ENCODE measurements at places on chromosomes 16 and 17.

DNA sequence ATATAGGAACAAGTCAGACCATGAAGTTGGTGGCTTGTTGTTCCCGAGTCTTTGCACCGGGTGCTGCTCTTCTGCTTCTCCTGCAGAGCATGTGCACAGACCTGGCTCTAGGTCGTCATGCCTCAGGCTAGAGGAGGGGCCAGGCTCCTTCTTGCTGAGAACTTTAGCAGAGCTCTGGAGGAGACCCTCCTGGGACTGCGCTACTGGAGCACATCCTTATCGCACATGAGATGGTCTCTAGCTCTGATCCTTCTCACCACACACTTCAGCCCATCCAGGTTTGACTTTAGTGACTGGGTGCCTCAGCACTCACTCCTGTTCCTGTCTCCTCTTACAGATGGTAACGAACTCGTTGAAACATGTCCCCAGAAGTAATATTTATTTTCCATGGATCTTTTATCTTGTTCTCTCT, 14.9 kb downstream of the FOXK2 start:
- DNase-seq, result no peak

GRCh38 chr17:39704821-39705551, 5.1 kb downstream of the ERBB2 start:
- no peak for DNase-seq

DNA sequence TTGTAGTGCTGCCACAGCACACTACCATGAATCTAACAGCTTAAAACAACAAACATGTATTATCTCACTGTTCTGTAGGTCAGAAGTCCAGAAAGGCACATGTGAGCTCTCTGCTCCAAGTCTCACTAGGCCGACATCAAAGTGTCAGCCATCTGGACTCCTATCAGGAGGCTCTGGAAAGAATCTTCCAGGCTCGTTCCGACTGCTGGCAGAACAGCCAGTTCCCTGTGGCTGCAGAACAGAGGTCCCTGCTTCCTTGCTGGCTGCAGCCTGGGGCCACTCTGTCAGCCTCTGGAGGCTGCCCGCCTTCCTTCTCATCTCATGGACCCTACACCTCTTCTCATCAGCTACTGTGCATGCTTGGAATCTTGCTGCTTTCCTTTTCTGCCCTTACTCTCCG, 168.9 kb downstream of the CBLN1 start:
- DNase-seq, result no peak

DNA sequence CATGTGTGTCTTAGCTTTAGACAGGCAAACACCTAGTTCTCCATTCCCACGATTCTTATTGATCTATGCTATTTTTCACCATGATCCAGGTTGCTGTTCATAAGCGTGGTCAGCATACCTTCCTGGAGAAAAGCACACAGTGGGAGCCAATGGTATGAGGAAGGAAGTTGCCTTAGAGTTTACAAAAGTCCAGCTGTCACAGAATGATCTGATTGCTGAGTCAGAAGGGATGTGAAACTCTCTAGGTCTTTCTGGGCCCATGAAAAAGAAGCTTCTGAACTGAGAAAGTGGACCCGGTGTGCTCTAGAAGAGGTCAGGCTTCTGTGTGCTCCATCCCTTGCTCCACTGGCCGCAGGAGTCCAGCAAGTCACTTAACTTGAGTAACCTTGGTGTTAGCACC, 71.0 kb upstream of the CCL1 start:
- no peak for DNase-seq

DNA sequence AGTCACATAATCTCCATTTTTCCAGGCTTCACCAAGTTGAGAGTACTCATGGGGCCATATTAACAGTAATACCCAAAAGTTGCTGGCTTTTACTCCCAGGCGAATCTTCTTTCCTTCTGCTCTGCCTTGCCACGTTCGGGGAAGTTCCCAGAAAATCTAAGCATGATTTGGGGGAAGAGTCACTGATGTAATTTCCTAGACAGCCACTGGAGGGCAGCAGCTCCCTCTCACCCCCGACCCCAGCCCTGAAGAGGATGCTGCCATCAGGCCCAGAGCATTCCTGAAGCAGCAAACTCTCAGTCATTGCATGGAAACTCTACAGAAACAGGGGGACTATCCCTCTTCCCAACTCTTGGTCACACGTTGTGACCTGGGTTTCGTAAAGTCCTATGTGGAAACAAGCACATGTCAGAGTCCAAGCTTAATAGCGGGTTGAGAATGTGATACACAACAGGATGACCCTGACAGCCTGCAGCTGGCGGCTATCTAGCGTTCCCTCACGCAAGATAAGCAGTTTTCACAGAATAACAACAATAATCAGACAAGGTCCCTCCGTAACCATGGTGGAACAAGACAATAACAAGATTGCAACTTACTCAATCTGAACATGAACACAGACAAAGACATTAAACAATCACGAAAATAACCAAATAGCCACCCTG, 43.8 kb upstream of the DHX40 start:
- peak; percentile 34 for DNase-seq

GRCh38 chr17:81902023-81902652, at the start of gene NPB:
TSS of gene NPB (plus strand) at chr17:81902238. CDS start at chr17:81902278, 40 bp downstream.
- DNase-seq, result no peak

GRCh38 chr16:49663081-49664065, 192.5 kb downstream of the ZNF423 start:
- DNase-seq, result no peak

- no peak for DNase-seq
Observed at GRCh38 chr16:49116873-49117272, 164.8 kb downstream of the CBLN1 start.

DNA sequence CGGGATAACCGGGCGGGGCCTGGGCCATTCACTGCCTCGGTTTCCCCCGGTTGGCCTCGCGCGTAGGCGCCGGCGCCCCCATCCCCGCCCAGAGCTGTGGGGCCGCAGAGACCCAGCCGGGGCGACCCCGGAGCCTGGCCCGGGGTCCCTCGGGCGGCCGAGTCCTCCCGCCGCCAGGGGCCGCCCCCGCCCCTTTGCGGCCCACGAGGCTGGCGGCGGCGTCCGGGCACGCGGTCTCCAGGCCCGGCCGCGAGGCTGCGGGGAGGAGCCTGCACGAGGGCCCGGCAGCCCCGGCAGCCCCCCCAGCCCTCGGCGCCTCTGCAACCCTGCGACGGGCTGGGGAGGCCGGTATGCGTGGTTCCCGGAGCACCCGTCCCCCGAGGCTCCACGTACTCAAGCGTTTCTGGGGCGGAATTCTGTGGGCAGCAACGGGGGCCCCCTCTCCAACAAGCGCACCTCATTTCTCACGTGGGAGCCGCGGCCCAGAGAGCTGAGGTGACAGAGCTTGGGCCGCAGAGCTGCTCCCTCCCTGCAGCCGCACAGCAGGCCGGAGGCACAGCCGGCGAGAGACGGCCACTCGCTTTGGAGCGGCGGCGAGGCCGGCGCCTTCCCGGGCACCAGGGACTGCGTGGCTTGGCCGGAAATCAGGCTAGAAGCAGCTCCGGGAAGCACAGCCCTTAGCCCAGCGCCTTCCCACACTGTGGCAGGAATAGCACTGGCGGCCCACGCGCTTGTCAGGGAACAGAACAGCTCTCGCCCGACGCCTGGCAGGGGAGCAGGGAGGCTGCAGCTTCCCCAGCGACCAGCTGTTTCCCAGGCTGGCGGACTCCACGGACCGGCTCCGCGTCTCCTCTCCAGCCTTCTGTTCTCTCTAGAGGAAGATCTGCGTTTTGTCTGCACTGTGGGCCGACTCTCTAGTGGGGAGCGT, 867 bp upstream of the LIMD2 start:
- peak; percentile 32 for DNase-seq

- DNase-seq, result no peak
Observed at GRCh38 chr17:7003745-7004144, 7.9 kb downstream of the ALOX12 start.

DNA sequence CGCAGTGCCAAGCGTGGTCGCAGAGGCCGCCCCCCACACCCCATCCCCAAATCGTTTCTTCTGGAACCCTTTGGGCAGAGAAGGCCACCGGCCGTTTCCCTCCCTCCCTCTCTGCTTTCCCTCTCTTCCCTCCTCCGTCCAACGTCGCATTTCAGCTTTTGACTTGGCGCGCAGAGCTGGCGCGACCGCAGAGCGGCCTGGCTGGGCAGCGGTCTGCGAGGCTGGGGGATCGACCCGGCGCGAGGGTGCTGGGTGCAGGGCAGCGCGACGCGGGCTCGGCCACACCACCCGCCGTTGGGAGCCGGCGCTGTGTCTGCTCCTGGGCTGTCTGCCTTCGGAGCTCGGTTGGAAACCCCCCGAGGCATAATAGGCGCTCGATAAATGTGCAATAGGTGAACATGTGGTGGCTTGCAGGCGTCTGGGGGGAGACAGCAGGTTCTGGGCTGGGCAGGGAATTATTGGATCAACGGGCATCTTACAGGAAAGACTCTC, 2.8 kb upstream of the NTN3 start:
- DNase-seq, result no peak

DNA sequence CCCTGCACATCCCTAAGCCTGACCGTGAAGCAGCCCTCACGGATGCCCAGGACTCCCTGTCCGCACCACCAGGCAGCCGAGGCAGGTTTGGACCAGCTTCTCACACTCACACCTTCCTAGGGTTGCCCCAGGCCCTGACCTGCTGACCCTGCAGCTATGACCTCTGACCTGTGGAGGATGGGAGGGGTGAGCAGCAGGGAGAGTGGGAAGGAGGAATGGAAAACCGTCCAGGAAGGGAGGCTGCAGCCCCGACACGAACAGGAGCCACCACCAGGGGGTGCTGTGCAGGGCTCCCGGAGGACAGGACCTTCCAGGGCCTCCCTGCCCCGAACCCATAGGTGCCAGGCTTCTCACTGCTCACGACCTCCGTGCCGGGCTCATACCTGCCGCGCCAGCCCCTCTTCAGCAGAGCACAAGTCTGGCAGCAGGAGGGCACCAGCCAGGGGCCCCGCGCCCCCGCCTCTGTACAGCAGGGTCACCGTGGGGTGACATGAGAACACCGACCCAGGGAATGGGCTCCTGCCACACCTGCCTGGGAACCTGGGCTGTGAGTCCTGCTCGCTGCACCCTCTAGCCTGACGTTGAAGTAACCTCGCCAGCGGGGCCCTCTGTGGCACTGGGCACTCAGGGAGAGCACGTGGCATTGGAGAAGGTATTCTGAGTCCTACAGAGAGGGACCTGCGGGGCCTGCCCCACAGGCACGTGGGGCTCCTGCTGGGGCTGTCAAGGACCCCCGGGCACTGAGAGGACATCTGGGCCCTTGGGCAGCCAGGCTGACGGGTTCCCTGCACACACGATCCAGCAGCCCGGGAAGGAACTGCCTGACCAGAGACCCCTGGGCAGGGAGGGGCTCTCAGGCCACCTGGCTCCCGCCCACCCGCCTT, 37.6 kb downstream of the CTU2 start:
- peak; percentile 65 for DNase-seq

GRCh38 chr17:4204710-4205173, 59.0 kb downstream of the ANKFY1 start:
- DNase-seq, result no peak

DNA sequence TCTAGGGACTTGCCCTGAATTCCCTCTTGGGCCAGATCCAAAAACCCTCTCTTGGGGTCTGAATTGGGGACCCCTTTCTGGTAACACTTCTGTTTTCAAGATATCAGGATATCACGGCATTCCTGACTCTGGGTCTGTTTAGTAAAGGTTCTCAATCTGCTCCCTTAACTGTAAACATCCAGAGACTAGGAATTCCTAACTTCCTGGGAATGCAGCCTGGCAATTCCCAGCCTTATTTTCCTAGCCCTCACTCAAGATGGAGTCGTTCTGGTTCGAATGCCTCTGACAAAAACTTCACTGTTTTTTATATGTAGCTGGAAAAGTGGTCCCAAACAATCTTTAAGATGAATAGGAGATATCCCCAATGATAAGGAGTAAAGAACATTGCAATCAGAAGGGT, 141.6 kb upstream of the XYLT1 start:
- no peak for DNase-seq

DNA sequence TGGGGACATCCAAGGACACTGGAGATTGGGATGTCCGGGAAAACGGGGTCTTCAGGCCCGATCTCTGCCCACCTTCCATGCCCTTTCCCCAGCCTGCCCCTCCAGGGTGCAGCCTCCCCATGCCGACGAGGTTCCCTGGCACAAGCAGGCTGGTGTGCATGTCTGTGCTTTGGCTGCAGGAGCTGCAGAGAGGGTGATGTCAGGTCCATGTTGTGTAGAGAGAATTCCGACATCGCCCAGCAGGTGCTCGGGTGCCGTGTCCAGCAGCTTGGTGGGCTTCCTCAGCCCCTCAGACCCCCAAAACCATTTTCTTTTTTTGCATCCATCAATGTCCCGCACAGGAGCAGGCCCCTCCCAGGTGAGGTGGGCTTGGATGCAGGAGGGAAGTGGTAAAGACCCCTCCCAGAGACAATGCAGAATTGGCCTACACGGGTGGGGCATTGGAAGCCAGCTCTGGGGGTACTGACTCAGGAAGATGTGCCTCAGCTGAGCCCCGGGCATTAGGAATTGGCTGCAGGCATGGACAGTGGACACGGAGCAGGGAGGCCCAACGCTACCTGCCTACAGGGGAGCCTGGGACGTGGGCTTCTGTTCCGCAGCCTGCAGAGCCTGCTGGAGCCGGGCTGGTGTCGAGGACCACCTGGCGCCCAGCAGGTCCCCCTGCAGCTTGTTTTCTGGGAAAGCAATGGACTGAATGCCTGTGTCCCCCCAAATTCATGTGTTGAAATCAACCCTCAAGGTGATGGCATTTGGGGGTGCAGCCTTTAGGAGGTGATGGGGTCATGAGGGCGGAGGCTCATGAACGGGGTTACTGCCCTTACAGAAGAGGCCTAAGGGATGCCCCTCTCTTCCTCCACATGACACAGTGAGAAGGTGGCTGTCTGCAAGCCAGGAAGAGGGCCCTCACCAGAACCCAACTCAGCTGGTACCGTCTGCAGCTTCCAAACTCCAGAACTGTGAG, 97.5 kb downstream of the METRNL start:
- no peak for DNase-seq

DNA sequence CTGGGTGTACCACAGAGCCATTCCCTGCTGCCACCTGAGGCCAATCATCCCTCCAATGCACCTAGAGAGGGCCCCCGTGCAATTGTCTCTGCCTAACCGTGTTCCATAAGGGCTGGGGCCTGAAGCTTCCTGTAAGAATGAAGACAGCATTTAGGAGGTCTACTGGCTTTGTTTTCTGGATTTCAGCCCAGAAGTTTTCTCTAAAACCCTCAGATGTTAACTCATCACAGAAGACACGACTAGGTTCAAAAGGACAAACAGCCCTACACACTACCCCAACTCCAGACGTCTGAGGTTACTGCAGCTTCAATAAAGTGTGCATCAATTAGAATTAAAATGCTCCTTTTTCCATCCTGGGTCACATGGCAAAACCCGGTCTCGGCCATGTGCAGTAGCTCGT, 10.8 kb upstream of the DRG2 start:
- DNase-seq, result no peak

DNA sequence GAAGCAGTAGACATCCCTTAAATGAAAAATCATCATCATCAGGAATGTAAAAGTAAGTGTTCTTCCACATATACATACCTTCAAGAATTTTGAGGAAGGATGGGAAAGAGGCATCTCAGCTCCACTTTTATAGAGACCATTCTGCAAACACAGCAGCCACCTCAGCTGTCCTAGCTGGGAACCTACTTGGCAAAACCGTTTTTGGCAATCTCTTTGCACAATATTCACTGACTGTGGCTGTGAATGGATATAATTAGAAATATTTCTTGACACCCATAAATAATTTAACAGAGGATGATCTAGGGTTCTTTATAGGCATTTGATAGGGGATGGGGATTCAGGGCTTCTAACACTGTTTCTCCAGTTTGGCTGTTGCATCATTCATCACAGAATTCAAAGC, at the start of gene MYH4:
Gene MYH4, minus strand, starts transcription at position 101 of the 400 bp plus-strand sequence. CDS start 2,814 bp downstream, outside the sequence.
- DNase-seq, result no peak

GRCh38 chr17:46106966-46107644, 86.1 kb downstream of the KANSL1 start:
- DNase-seq, result no peak

GRCh38 chr17:67290711-67291291, 45.8 kb upstream of the HELZ start:
- no peak for DNase-seq

Data from T follicular helper cell (primary cell).